BE2C (cell line): ENCODE measurements at places on chromosomes 13 and 19.

DNA sequence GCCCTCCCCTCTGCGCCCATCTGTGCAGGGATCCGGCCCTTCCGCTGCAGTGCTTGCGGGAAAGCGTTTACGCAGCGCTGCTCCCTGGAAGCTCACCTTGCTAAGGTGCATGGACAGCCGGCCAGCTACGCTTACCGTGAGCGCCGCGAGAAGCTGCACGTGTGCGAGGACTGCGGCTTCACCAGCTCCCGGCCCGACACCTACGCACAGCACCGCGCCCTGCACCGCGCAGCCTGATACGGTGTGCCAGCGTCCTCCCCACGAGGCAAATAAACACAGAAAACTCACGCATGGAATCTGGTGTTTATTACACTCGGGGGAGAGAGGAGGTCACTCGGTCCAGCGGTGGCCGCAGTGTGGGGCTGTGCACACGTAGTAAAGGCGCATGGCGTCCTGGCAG, 1.2 kb downstream of the POLR2I start:
- DNase-seq = no peak

DNA sequence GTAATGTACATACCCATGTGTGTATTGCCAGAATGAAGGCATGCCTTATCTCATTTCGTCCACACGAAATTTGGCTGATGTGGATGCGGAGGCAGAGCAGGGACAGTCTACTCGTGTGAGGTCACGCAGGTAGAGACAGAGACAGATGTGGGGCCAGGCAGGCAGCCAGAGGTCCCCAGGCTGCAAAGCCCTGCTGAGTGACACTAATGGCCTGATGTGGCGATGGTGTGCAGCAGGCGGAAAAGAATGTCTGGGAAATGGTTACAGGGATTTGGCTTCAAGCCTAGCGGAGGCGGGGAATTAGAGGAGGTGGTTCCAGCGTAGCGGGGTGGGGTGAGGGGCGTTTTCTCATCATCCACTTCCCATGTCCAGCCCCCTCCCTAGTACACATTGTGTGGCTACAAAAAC, 4.2 kb upstream of the IZUMO2 start:
- peak; percentile 30 for DNase-seq

DNA sequence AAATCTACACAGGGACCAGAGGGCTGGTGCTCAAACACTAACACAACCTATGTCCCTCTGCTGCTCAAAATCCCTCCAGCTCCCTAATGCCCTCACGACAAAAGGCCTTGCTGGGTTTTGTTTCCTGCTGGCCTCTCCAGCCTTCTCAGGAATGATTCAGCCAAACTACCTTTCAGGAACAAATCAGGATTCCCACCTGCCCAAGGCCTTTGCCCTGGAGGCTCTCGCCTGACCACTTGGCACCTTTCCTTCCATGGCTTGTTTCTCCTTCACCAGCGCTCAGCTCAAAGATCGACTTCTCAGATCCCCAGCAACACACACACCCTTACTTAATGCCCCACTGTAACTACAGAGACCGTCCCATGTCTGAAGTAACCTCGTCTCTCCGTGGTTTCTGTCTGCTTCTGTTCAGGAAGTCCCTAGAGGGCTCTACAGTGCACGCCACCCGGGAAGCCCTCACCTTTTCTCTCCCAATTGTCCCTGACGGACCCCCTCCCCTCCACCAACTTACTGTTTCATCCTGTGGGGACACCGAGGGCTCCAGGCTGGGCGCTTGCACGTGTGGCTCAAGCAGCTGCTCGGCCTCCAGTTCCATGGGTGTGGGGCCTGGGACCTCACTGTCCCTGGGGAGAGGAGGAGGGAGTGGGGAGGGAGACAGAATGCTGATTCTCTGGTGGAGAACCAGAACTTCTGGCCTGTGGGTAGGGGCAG, 3.2 kb upstream of the SIX5 start:
- no peak for DNase-seq

DNA sequence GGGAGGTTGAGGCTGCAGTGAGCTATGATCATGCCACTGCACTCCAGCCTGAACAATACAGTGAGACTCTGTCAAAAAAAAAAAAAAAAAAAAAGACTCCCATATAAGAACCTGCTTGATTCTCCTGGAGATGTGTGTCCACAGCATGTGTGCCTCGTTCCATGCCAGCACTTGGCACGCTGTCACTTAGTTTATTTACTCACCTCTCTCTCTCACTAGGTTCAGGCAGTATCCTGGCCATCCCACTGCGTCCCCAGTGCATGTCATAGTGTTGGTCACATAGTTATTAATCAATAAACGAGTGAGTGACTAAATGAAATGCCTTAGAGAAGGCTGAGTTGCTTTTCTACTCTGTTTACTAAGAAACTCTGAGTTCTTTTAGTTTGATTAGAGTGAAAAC, 79.1 kb upstream of the GPR12 start:
- DNase-seq = no peak

DNA sequence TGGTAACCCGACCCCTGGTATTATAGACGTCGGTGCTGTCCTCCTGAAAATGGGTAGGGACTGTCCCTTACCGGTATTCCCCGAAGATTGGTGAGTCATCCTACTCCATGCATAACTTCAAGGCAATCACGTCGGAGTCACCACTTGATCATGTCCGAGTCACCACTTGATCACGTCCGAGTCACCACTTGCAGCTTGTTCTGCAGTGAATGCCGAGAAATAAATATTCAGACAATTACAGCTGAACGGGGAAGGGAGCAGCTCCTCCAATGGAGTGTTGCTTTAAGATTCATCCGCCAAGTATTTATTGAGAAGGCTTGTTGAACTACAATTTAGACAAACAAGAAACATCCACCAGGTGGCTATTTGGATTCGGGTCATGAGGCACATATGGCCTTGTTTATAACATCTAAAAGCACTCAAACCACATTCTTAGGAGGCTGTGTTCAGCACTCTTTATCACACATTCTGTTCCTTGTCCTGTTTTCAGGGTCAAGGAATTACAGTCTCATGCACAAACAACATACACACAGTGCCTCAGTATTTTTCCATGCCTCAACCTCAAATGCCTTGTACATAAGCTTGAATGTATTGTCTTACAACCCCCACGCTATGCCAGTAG, 43.1 kb downstream of the ZNF726 start:
- no peak for DNase-seq

DNA sequence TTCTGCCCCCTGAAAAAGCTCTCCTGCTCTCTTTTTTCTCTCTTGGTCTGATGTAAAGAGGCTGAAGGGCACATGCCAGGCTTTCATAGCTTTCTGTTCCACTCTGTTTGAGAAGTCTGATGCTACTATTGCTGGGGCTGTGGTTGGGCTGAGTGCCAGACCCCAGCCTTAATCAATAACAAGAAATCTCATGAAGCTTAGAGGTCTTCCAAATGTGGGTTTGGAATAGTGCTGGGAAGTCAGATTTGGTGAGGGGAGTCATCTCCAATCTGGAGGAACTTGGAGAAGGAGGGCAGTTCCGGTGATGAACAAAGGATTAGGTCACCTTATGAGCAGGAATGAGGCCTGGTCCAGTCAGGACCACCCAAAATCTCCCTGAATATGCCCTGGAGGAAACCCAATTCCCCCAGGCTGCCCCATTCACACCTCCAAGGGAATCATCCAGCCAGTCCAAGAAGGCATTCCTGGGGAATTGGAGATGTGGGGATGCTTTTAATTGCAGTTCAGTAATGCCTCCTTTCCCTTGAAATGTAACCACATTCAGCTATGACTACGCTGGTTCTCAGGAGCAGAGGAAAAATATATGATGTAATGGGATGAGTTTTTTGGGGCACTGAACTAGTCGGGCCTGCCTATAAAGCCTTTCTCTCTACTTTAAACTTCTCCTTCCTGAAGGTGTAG, 102.0 kb downstream of the STARD13 start:
- no peak for DNase-seq

DNA sequence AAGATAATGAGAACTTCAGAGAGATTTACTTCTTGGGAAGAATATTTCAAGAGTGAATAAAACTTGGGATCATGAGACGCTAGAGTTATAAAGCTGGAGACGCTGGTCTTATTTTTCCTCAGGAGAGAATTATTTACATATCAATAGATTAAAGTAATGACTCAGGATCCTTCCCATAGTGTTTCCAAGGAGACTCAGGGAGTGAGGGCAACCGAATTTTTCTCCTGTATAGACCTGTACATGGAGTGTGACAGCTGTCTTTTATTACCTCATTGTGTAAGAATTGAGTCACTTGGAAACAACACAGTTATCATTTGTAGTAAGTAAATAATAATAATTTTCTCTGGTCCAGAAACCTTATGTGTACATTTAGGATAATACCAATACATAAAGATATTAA, 1905.5 kb downstream of the OLFM4 start:
- DNase-seq = no peak

DNA sequence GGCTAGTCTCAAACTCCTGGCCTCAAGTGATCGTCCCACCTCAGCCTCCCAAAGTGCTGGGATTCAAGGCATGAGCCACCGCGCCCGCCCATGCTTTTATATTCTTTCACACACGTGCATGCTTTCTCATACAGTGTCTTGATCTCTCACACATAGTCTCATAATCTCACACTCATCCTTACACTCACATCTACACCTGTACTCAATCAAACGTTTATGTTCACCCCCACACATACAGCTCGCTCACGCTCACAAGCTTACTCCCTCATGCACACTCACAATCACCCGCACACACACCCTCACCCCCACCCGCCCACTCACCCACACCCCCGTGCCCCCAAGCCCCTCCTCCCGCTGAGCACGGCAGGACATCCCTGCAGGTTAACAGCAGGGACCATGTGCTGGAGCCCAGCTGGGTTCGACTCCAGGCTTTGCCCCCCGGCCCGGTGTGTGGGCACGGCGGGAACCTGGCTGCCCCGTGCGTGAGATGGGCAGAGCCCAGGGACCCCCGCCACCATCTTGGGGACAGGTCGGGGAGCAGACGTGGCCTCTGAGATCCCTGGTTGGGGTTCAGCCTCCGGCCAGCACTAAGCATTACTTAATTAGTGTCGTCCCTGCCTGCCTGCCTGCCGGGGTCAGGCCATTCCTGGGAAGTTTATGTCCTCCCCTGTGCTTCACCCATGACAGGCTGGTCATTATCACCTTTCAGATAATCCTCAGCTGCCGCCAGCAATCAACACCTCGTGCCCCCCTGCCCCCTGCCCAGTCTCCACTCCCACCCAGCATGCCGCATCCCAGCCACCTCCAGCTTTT, 11.4 kb downstream of the SBK2 start:
- no peak for DNase-seq

- DNase-seq = no peak
These were observed 215.4 kb upstream of the IRS2 start for GRCh38 chr13:110001670-110002275.

GRCh38 chr13:26412936-26413716, 144.4 kb upstream of the WASF3 start:
- no peak for DNase-seq

- DNase-seq = no peak
These were observed 92.7 kb downstream of the ZNF737 start for GRCh38 chr19:20472854-20473253.

- no peak for DNase-seq
These were observed 146.1 kb downstream of the PCDH9 start for GRCh38 chr13:67084066-67084465.

- no peak for DNase-seq
These were observed 63.4 kb downstream of the PEPD start for GRCh38 chr19:33458171-33458633.

DNA sequence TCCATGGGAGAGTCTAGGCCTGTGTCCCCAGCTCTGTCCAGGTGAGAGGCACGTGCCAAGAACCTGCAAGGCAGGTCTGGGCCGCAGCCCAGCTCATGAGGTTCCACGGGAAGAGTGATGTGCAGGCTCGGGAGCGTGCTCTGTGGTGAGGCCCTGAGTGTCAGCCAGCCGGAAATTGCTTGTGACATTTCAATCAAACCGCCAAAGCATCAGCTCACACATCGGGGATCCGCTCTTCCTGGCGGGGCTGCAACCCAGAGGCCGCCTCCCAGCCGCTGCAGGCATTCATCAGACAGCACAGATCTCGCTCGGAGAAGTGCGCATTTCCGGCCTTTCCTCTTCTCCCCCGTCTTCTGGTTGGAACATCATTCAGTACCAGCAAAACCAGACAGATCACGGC, 109.3 kb downstream of the KDM4B start:
- DNase-seq = no peak

GRCh38 chr13:37869756-37870488, at the start of gene TRPC4:
TRPC4 (minus strand) TSS chr13:37869772; CDS start chr13:37783333, 86,439 bp downstream.
- DNase-seq = peak; percentile 30

- DNase-seq = no peak
These were observed 605 bp downstream of the TMEM255B start for GRCh38 chr13:113759525-113760137.

DNA sequence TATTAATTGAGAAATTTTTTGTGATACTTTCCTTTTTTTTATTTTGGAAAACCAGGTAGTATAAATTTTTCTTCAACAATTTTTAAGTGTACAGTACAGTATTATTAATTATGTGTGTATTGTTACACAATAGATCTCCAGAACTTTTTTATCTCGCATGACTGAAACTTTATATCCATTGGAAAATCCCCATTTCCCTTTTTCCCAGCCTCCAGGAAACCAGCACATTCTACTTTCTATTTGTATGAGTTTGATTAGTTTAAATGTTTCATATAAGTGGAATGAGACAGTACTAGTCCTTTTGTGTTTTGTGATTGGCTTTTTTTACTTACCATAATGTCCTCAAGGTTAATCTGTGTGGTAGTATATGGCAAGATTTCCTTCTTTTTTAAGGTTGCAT, 399.5 kb upstream of the ARGLU1 start:
- DNase-seq = no peak

DNA sequence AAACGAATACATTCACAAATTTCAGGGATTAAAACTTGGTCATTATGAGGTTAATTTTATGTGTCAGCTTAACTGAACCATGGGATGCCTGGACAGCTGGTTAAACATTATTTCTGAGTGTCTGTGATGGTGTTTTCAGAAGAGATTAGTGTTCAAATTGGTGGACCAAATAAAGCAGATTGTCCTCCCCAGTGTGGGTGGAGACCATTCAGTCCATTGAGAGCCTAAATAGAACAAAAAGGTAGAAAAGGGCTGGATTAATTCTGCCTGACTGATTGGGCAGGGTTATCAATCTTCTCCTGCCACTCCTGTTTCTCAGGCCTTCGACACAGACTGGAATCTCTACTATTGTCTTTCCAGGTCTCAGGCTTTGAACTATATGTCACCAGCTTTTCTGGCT, 203.8 kb upstream of the SLITRK6 start:
- no peak for DNase-seq

DNA sequence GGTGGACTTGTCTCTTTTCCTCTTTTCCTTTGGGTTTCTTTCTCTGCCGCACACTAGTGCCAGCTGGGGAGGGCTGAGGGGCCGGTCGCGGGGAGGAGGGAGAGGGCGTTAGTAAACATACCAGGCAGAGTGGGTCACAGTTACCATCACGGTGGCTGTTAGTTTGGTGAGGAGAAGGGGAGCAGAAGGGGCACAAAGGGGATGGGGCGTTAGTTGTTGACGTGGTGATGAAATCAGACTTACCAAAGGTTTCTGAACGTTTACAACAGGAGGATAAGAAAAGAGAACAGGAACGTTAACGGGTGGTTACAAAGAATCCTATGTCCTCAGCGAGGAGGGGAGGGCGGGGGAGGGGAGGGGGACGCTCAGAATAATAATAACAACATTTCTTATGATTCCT, 77.9 kb downstream of the PTPRS start:
- no peak for DNase-seq

GRCh38 chr19:39407660-39408391, 1.2 kb downstream of the ZFP36 start:
- DNase-seq = no peak

GRCh38 chr19:30778061-30778460, 405.9 kb downstream of the ZNF536 start:
- no peak for DNase-seq

- no peak for DNase-seq
These were observed 1437.3 kb upstream of the MIR17HG start for GRCh38 chr13:89910166-89910565.

- DNase-seq = peak; percentile 54
These were observed 167.4 kb downstream of the KDM4B start for GRCh38 chr19:5136073-5136855.
